ENCODE measurements at places on chromosomes 16 and 17. TPM values are rescaled to one million over a fixed set of nuclear protein-coding genes. Genes with fewer than 3 reads are reported as not detected.

TBC1D3I gene
- 0.25 TPM for total RNA-seq

FBXW10B gene
- total RNA-seq = 0.45 TPM

KCTD19 gene
- total RNA-seq = not detected

PRDM7 gene
- not detected for total RNA-seq

KRTAP2-2 gene
- total RNA-seq = not detected

PTX4 gene
- not detected for total RNA-seq

CD300LB gene
- total RNA-seq = 0.56 TPM

TMEM94 gene
- total RNA-seq = 52.8 TPM

SPATA2L gene
- total RNA-seq = 28.3 TPM

APOBR gene
- 6.1 TPM for total RNA-seq

CES2 gene
- 59.3 TPM for total RNA-seq

ZNF423 gene
- not detected for total RNA-seq

RAB11FIP4 gene
- 86.4 TPM for total RNA-seq

TSNAXIP1 gene
- 0.52 TPM for total RNA-seq

Measured in CD4-positive, alpha-beta T cell (primary cell).